ENCODE measurements at places on chromosomes 11 and 22.

- DNase-seq: no peak
These were observed 8.1 kb upstream of the GLYAT start for GRCh38 chr11:58739725-58740430.

DNA sequence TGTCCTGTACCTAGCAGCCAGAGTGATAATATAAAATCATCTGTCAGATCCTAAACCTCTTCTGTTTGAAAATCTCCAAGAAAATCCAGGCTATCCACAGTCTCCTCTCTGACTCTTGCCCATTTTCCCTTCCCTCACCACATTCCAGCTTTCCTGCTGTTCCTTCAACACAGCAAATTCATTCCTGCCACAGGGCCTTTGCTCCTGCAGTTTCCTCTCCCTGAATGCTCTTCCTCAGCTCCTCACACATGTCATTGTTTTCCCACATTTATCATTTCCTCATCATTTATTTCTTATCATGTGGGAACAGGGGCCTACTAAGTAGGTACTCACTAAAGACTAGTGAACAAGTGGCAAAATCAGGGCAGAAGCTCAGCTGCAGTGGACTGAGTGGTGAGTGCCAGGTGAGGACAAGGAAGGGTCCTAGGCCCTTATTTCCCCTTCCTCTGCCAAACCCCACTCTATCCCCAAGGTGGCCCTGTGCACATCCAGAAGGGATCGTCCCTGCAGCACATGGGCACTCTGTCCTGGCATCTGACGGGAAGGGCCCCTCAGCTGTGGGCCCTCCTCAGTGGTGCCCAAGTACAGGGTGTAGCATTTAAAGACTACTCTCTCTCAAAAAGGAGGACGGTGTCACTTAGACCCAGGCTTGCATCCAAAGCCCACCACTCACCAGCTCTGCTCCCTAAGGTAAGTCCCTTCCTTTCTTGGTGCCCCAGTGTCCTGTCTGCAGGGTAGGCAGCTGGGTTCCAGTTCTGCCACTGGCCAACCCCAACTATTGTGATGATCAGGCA, 2.0 kb downstream of the LRRC32 start:
- no peak for DNase-seq

- no peak for DNase-seq
These were observed 170.0 kb downstream of the LRRC4C start for GRCh38 chr11:41289408-41289807.

DNA sequence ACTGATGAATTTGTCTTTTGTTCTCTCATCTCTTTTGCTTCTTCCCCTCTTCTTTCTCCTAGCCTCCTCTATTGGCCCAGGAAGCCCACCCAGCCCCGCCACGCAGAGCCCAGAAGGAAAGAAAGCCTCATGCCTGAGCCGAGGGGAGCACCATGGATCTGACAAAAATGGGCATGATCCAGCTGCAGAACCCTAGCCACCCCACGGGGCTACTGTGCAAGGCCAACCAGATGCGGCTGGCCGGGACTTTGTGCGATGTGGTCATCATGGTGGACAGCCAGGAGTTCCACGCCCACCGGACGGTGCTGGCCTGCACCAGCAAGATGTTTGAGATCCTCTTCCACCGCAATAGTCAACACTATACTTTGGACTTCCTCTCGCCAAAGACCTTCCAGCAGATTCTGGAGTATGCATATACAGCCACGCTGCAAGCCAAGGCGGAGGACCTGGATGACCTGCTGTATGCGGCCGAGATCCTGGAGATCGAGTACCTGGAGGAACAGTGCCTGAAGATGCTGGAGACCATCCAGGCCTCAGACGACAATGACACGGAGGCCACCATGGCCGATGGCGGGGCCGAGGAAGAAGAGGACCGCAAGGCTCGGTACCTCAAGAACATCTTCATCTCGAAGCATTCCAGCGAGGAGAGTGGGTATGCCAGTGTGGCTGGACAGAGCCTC, 3.8 kb downstream of the ZBTB16 start:
- no peak for DNase-seq

GRCh38 chr11:24437123-24437522, 59.7 kb upstream of the LUZP2 start:
- DNase-seq: no peak

GRCh38 chr22:22776121-22776520, 111.5 kb upstream of the IGLL5 start:
- DNase-seq: no peak

Data from activated T-helper 1 cell treated with Interleukin-2 at 50 U/mL for 16 hours (primary cell).